ENCODE measurements at places on chromosomes 16 and 17.
A peak's percentile ranks its signal among the peaks of the same experiment; 100 is the strongest.

- DNase-seq, result no peak
Measured at GRCh38 chr17:6480303-6480675, 36.0 kb downstream of the PIMREG start.

GRCh38 chr17:39667945-39668924 is at the start of gene PNMT:
Gene PNMT, plus strand, starts transcription at chr17:39668453. Its CDS starts 23 bp downstream, at chr17:39668476.
- peak; percentile 39 for DNase-seq

DNA sequence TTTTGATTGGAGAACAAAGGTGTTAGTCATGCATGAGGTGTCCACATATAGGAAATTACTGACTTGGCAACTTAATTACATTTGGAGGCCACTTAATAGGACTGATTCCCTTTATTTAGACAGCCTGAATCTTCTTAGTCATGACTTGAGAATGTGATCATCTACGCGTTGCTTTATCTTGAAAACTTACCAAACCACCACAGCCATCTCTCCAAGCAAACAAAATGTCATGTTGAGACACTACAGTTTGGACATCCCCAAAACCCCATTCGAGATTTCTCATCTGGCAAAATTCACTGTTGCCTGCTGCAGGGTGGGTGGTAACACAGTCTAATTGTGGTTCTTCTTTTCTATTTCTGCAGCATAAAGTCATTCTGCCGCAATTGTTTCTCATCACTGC is 176.5 kb upstream of the CDH5 start:
- DNase-seq, result no peak

GRCh38 chr17:4969551-4970173 is 2.0 kb upstream of the SPAG7 start:
- DNase-seq, result no peak

DNA sequence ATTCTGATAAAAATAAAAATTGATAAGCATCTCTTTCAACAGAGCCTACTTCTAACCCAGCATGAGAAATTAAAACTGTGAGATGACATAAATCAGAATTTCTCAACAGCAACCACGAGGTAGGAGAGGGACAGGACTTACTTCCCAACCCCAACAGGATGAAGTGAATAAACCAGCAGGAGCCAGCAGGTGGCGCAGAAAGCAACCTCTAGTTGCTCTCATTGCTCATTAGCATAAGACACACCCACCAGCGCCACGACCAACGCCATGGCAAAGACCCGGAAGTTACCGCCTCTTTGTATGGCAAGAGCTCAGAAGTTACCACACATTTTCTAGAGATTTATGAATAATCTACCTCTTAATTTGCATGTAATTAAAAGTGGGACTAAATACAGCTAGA is 189.4 kb upstream of the CDH8 start:
- no peak for DNase-seq

DNA sequence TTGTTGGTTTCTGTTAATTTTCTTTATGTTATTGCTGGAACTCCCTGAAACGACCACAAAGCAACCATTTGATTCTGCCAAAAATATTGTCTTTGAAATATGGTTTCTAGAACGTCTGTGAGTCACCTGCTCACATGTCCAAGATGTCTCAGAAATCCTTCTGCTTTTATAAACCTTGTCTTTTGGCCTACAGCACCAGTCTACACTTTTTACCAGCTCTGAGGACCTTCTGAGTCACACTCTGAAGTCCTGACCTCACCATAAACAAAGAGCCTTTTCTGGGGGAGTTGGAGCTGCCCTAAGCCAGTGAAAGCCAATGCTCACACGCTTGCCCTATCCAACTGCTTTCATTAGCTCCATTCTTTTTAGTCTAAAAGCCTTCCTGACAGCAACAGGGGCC is 55.5 kb downstream of the GRIN2A start:
- DNase-seq, result no peak
